Stimulated activated CD4-positive, alpha-beta T cell treated with anti-CD3 and anti-CD28 coated beads, Interleukin-1b, Interleukin-23, amount 100 ng/mL, for 48 hours (primary cell): ENCODE measurements at places on chromosomes 3 and 15.
A peak's percentile ranks its signal among the peaks of the same experiment; 100 is the strongest.

- peak; percentile 64 for DNase-seq
Observed at GRCh38 chr3:44198284-44199269, 43.1 kb upstream of the TOPAZ1 start.

DNA sequence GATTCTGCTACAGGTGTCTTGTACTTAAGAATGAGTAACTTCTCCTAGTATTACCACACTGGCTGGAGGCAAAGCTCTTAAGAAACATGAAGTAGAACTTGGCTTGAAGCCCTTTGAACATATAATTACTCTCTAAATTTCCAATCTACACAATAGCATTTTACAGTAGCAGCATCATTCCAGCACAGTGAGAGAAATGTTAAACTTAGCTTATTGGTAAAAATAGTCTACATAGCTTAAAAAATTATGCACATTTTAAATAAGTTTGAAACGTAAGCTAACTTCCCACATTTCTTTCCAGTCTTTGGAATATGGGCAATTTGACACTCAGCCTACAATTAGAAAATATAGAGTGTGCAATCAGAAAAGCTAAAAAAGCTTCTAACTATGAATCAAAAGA, 32.8 kb upstream of the TOP2B start:
- no peak for DNase-seq

GRCh38 chr3:38805765-38806386, 10.1 kb downstream of the SCN10A start:
- peak; percentile 31 for DNase-seq

DNA sequence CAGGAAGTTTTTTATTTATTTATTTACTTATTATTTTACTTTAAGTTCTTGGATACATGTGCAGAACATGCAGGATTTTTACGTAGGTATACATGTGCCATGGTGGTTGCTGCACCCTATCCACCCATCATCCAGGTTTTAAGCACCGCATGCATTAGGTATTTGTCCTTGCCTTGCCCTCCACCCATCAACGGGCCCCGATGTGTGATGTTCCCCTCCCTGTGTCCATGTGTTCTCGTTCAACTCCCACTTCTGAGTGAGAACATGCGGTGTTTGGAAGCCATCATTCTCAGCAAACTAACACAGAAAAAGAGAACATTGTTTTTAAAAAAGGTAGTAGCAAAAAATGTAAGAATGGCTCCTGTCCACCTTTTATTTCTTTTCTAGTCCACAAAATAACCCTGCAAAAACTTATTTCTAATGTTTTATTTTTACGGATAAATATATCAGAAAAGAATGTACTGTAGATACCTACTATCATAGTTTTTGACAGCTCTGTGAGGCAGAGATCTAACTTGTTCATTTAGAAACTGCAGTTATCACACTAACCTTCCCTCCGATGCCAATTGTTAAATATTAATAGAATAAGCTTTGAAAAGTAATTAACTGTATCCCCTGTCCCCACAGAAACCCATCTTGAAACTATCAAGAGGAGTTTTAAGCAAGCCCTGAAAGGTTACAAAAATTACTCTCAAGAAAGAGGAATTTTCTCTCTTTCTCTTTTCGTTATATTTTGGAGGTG, 189.2 kb downstream of the LPP start:
- DNase-seq = no peak

GRCh38 chr3:28752290-28752689, 403.7 kb upstream of the AZI2 start:
- no peak for DNase-seq

DNA sequence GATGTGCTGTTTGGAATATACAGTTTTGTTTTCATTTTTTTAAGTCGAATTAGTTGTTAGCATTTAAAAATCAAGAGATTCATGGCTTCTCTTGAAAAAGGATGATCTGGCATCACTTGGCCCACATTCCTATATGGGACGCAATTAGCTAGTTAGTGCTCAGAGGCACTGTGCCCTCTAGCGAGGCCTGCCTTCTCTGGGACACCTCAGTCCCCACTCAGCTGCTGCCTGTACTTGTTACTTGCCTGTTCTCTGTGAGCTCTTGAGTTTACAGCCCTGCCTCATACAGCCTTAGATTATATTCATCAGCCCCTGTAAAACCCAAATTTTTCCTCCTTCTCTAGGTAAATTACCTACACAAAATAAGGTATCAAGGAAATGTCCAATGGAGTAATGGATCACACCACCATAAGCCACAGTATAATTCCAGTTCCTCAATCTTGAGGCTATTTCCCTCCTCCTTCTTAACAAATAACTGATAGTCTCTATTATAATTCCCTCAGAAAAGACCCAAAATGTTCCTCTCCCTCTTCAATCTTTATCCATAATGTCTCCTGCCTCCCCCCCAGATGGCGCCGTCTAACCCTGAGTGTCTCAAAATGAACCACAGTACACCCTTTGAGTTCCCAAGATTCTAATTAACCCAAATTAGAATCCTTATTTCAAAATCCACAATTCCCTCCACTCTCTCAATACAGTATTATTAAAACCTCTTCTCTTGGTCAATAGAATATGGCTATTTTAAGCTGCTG, 2.7 kb downstream of the ZMAT3 start:
- DNase-seq = peak; percentile 10

GRCh38 chr3:157857440-157857839, 248.8 kb downstream of the SHOX2 start:
- no peak for DNase-seq

DNA sequence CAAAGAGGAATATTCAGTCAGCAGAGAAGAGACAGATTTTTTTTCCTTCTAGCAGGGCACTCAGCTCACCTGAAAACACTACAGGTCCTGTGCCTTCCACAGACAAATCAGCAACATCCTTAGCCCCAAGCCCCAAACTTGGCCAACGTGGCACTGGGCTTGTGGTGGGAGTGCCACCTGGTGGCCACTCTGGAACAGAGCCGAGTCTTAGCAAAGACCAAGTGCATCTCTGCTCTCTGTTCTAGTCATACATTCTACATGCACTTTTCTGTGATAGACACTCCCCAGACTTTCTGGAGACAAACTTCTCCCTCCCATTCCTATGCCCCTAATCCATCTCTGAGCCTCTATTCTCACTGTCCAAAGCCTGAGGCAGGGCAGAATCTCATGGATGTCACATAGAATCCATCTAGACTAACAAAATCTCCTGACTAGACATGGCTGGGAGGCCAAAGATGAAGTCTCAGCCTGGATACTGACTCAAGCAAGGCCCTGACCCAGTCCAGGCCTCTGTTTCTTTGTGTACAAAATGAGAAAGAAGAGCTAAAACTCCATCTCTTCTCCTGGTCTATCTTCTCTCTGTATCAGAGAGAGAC, 5.1 kb upstream of the SEMA7A start:
- DNase-seq = peak; percentile 80

- DNase-seq = no peak
Observed at GRCh38 chr3:133937756-133938601, 42.3 kb upstream of the RAB6B start.

DNA sequence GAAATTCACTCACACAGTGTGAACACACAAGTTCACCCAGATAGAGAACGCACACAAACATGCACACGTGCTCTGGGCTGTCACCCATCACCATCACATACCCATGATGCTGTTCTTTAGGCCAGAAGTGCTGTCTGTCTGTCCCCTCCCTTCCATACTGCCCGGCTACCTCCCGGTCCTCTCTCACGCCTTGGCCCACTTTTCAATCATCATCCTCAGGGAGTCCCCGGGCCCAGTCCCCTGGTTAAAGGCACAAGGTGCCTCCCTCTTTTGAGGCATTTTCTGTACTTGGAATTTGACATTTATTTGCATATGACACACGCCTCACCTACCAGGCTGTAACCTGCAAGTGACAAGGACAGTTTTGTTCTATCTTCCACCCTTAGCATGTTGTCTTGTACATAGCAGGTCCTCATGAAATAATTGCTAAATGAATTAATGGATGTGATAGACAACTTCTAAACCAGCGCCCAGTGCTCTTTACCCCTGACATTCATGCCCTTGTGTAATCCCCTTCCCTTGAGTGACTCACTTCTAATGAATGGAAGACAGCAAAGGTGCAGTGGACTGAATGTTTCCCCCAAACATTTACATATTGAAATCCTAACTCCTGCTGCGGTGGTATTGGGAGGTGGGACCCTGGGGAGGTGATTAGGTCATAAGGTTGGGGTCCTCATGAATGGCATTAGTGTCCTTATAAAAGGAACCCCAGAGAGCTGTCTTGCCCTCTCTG, 73.9 kb upstream of the ADPGK start:
- no peak for DNase-seq

DNA sequence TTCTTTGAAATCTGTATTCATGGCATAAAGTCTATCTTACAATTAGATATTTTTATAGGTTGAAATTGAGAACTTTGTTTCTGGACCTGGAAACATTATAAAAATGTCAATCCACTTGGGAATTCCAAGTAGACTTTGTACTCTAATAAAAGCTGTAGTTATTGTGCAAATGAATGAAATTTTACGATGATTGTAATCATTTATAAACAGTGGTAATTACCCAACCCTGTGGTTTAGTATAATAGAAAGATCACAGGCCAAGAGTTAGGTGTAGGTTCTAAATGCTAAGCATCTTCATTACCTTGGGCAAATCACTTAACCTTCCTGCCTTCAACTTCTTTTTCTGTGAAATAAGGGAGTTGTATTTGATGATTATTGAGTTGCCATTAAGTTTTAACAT, 13.2 kb upstream of the SLC7A14 start:
- no peak for DNase-seq

DNA sequence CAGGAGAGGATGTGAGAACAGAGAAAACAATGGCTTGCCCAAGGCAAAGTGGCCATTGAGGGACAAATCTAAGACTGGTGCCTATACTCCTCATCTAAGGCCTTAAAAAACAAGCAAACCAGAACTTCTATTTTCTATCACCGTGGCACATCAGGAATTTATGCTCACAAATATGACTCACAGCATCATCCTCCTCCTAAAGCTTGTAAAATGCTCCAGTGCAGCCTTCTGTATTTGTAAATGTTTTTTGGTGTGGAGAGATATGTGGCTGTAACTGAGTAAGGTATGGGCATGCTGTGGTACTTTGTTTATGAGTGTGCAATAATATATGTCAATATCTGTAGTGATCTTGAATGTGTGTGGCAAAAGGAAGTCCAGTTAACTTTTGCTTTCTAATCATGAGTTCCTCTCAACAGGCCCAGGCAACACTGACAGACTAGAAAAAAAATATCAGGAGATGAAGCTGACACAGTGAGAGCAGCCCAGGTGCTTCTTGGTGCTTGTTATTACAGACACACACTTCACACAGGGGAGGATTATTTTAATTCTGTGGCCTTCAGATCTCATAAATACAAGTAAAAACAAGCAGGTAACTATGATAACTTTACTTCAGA, 60.3 kb downstream of the CTNNB1 start:
- no peak for DNase-seq

DNA sequence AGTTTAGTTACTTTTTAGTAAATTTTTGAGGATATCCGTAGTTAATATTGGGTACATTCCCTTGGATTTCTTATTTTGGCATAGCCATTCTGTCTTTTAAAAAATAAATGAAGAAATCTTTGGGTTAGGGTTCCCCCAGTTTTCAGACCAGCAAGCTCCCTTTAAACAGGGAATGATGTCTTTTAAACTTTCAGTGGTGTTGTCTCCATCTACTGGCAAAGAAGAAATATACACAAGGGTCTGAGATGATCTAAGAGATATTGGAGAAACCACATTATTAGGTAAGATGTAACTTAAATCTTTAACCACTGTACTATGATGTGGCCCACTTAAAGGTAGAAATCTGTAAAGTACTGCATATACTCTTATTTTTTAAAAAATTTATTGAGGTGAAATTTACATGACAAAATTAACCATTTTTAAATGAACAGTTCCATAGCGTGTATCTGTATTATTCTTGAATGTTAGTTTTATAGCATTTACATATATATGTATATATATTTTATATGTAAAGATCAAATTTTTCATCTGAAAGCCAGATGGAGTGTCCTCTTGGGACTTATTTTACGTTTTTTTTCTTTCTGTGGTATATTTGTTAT, 35.1 kb upstream of the EIF3J start:
- DNase-seq = no peak

GRCh38 chr3:49968346-49968745, 28.4 kb downstream of the RBM6 start:
- DNase-seq = no peak

GRCh38 chr3:111947231-111947630, 31.6 kb upstream of the ABHD10 start:
- no peak for DNase-seq

- DNase-seq = no peak
Observed at GRCh38 chr3:77606372-77606771, 566.5 kb downstream of the ROBO2 start.

DNA sequence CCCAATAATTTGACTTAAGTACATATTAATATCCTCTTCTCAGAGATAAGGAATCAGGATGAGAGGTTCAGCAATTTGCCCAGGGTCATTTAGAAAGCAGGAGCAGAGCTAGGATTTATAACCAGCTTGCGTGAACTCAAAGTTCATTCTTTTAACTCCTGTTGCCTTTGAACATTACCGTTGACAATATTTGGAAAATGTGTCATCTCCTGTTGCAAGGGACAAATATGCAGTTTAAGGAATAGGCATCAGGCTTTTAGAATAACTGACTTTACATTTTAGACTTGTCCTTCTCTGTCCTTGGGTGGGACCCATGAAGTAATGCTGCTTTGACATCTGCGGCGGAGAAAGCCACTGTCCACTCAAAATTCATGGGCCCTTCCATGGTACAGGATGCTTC, 252.2 kb upstream of the RGMA start:
- no peak for DNase-seq

DNA sequence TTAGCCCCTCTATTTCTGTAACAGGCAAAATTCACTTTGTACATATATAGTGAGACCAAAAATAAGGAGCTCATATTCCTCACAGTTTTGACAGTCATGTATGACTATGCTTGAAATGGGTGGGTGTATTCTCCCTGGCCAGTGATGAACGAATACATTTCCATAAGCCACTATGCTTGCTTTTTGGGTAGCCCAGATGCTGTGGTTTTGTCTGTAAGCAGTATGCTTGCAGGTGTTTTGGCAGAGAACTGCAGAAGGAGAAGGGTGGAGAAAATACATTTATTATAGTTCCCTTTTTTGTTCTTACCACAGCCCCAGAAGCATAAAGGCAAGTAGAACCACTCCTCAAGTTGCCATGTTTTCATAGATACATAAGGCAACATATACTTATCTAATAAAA, 131.2 kb downstream of the RBMS3 start:
- DNase-seq = no peak

DNA sequence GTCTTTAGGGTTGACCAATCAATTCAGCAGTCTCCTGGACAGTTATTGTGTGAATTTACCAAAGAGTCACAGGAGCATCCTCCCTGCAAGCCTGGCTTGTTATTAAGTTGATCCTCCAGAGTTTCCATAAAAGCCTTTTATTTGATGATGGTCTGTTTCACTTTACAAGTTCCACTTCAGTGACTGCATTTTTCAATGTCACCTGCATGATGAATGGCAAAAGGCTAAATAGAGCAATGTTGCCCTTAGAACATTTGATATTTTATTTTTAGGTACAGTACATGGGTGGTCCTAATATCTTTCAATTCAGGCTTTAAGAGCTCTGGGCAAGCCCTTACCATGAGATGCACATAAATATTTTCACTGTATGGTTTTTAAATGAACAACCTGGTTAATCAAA, 22.6 kb downstream of the GUCA1C start:
- DNase-seq = no peak

DNA sequence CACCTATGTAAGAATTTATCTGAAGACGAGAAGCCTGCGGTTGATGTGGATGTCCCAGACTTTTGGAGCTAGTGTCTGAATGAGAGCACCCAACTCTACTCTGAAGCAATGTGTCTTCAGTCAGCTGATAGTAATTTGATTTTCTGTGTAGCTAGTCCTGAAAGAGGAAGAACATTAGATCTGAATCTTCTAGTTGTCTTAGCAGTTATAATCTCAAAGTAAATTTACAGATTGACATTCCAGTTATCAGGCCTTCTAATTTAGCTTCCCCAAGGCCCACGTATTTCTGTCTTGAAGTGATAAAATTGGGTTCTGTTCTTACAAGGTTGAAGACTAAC, 1.5 kb downstream of the TCAIM start:
- no peak for DNase-seq
